ENCODE measurements at places on chromosomes 12 and 14.
A peak's percentile ranks its signal among the peaks of the same experiment; 100 is the strongest.

- DNase-seq, result no peak
These were observed 85.1 kb upstream of the AMIGO2 start for GRCh38 chr12:47164724-47165439.

DNA sequence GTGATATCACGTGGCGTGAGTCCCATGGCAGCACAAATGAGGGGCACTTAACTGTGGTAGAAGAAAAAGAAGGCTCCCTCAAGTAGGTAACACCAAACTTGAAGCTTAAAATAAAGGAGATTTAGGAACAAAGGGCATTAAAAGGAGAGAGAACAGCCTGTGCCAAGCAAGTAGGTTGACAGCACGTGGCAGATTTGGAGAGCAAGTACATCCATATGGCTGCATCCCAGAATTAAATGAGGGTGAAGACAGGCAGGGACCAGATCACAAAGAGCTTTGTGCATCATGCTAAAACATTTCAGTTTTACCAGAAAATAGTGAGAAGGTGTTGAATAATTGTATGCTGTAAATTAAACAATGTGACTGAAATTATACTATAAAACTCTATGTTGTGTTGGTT is 32.8 kb downstream of the KCNMB4 start:
- no peak for DNase-seq

- no peak for DNase-seq
These were observed 194.3 kb upstream of the DAAM1 start for GRCh38 chr14:58994130-58994529.

DNA sequence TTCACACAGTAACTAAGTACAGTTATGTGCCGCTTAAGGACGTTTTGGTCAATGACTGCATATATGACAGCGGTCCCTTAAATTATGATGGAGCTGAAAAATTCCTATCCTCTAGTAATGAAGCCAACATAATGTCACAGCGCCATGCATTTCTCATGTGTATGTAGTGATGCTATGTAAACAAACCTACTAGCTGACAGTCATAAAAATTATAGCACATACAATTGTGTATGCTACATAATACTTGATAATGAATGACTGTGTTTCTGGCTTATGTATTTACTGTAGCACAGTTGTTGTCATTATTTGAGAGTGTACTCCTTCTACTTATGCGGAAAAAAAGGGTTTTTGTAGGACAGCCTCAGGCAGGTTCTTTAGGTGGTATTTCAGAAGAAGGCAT is 99.7 kb downstream of the DACT1 start:
- no peak for DNase-seq

GRCh38 chr14:25759920-25760655 is 710.1 kb upstream of the STXBP6 start:
- no peak for DNase-seq

DNA sequence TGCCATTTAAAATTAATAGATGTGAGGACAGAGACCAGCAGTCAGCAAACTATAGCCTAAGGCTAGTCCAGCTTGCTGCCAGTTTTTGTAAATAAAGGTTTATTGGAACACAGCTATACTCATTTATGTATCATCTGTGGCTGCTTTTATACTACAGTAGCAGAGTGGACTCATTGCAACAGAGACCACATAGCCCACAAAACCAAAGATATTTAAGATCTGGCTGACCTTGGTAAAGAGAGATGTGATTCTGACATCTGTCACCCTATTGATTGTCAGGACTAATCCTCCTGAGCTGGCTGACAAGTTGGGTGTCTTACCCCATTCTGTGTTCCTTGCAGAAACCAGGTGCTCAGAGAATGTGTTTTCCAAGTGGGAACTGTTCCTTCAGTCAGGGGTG is 99.9 kb downstream of the BEGAIN start:
- DNase-seq, result no peak

GRCh38 chr14:24692382-24693352 is 58.7 kb upstream of the GZMB start:
- no peak for DNase-seq

DNA sequence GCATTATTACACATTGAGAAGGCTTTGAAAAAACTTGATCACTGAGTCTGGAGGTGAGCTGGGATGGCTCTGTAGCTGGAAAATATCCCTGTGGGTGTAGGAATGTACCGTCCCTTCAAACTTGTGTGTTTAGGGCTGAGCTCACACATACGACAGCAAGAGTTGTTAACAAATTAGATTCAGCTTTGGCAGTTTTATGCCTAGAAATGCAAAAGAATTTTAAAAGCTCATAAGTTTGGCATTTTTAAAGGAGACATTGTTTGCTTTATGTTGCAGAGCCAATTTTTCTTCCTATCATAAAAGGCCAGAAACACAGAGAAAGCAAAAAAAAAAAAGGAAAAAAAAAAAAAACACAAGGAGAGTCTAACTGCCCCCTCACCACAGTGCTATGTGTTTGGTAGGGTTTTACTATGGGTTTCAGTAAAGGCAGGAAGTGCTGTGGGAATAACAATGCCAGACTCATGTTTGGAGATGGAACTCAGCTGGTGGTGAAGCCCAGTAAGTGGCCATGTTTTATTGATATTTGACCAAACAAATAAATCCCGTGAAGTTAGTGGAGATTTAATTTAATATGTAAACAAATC is 78.4 kb downstream of the DAD1 start:
- no peak for DNase-seq

DNA sequence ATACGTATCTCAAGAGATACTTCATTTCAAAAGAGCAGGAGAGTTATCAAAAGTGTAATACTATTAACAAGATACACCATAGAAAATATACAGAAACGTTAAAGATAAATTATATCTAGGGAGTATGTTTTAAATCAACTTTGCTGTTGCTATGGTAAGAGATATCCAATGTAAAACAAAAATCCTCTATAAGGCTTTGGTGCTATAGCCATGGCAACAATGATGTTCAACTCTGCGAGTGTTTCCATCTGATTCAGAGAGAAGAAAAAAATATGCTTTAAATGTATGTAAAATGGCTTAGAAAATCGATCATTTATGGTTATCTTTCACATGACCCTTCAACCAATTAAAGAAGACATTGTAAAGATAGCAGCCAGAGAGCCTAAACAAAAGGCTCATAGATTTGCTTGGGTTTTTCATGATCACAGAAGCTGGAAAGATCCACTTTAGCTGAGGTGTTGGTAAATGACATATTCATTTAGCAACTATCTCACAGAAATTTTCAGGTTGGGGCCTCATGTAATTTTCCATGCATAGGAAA is 387.0 kb upstream of the GARIN6 start:
- DNase-seq, result no peak

GRCh38 chr12:77947330-77947729 is 116.6 kb downstream of the NAV3 start:
- DNase-seq, result no peak

- no peak for DNase-seq
These were observed 36.0 kb upstream of the PSEN1 start for GRCh38 chr14:73100334-73100733.

DNA sequence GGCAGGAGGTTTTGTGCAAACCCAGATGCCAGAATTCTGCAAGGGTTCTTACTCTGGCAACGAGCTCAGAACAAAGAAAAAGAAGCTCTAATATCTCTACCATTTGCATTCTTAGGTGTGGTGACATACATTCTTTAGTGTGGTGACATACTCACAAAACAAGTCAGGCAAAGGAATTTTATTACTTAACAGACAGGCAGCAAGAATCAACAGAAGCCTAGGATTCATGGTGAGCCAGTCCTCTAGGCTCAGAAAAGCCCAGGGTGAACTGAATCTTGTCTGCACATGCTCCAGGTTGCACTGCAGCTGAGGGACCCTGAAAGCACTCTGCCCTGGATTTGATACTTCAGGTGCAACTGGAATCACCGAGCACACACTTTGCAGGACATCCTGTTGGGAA is 122.4 kb upstream of the PTPRQ start:
- DNase-seq, result no peak

- peak; percentile 16 for DNase-seq
These were observed 421.9 kb upstream of the PRICKLE1 start for GRCh38 chr12:43011383-43011926.

GRCh38 chr14:66152302-66152701 is 333.9 kb upstream of the CCDC196 start:
- no peak for DNase-seq

- no peak for DNase-seq
These were observed 126.6 kb downstream of the PPM1H start for GRCh38 chr12:62808166-62808879.

All from SJCRH30 (cell line).